Naive thymus-derived CD8-positive, alpha-beta T cell (primary cell): ENCODE measurements at places on chromosomes 2 and 18.

DNA sequence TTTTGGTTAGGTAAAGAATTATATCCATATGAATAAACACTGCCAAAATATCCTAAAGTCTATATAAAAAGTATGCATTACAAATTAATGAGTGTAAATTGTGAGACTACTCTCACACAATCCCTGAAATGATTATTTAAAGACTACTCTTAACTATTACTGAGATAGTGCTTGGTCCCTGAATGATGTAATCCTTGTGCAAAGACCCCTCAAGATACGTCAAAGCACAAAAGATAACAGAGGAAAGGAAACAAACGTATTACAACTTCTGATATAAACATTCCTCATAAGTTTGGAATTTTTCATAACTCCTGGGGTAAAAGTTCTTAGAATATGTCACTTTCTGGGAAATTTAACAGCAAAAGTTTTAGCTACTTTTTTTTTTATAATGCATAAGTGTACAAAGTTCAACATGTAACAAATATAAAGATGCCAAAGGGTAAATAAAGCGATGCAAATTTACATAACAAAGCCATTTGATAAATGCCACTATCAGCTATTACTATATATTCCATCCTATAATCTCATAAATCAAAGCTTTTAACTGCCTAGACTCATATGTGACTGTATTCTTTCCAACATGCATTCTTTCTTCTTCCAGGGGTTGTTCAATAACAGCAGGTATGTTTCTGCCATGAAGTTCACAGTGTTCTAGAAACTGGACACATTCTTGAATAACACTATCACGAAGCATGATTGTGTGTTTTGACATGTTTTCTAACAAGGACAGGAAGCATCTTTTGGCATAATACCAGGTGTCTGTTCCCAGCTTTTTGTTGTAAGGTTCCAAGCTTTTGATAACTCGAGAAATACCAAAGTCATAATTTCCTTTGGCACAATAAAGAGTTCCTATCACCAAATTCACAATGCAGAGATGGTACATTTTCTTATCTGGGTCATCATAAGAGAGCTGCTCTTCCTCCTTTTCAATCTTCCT is 158.0 kb downstream of the AGPS start:
- H3K36me3 ChIP-seq, result peaks cover 12% of the 10 kb centered on the region
- H3K4me3 ChIP-seq, result peak overlapping the region; percentile 10
- no peak for DNase-seq
- no peak overlapping the region for H3K27ac ChIP-seq
- no peaks in the 10 kb centered on the region for H3K27me3 ChIP-seq
- peaks cover 6% of the 10 kb centered on the region for H3K4me1 ChIP-seq

GRCh38 chr2:133072837-133073694 is 403.1 kb upstream of the LYPD1 start:
- H3K27me3 ChIP-seq, result peaks cover 2% of the 10 kb centered on the region
- H3K4me1 ChIP-seq, result no peaks in the 10 kb centered on the region
- no peak for DNase-seq
- no peaks in the 10 kb centered on the region for H3K36me3 ChIP-seq
- no peak overlapping the region for H3K4me3 ChIP-seq
- H3K27ac ChIP-seq, result no peak overlapping the region

DNA sequence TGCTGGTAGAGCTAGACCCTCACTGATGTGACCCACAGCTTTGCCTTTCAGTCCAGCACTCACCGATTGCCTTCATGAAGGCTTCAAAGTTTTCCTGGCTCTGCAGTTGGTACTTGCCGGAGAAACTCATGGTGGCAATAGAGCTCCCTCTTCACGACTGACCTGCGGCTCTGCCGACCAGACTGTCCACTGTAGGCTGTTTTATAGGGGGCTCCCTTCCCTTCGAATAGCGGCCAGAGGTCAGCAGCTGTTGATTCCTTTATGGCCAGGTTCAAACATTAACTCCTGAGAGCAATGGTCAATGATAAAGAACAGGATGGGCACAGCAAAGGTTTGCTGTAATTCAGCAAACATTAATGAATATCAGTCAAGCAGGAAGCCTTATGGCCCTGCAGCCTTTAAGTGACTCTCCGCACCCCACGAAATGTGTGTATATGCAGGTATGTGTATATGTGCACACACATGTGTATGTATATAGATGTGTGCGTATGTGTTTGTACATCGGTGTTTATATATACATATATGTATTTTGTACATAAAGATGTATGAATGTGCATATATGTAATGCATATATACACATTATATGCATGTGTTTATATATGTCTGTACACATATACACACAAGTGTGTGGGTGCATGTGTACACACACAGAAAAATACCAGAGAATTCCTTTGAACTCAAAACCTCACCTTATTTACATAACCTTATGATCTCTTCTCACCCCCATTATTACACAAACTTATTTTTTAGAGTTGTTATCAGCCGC is at the start of gene FABP1:
TSS of gene FABP1 (minus strand) at position 175 of the 766 bp plus-strand sequence. CDS start at position 130, 45 bp downstream.
- no peaks in the 10 kb centered on the region for H3K36me3 ChIP-seq
- no peak within 1 kb of the TSS for H3K27ac ChIP-seq
- peaks cover 11% of the 10 kb centered on the region for H3K27me3 ChIP-seq
- DNase-seq, result no peak

DNA sequence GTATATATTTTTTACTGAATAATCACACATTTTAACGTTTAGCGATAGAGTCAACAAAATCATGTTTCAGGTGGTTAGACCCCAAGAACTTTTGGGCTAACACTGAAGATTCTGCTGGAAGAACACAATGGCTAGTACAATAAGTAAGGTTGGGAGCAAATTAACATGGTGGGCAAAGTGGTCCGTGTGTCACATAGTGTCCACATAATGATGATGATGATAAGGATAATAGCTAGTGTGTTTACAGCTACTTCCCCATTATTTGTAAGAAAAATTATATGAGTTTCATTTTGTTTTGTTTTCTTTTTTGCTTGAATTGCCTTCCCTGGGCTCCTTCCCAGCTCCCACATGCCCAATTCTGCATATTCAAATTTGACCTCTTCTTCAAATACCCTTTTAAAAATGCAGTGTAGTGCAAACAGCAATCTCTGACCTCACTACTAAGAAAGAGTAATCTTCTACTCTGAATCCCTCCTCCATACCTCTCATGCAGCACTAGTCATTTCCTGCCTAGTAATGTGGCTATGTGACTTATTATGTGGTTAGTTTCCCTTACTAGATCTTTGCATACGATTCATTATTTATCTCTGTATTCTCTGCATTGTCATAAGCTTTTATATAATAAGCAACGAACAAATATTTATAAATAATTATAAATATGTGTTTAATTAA is 16.9 kb upstream of the VPS54 start:
- H3K27me3 ChIP-seq, result no peaks in the 10 kb centered on the region
- peak overlapping the region; percentile 53 for H3K27ac ChIP-seq
- DNase-seq, result peak; percentile 7

- no peaks in the 10 kb centered on the region for H3K27me3 ChIP-seq
- peak overlapping the region; percentile 2 for H3K27ac ChIP-seq
- DNase-seq, result no peak
- no peaks in the 10 kb centered on the region for H3K36me3 ChIP-seq
Measured at GRCh38 chr2:30287857-30288513, 56.7 kb downstream of the LBH start.

DNA sequence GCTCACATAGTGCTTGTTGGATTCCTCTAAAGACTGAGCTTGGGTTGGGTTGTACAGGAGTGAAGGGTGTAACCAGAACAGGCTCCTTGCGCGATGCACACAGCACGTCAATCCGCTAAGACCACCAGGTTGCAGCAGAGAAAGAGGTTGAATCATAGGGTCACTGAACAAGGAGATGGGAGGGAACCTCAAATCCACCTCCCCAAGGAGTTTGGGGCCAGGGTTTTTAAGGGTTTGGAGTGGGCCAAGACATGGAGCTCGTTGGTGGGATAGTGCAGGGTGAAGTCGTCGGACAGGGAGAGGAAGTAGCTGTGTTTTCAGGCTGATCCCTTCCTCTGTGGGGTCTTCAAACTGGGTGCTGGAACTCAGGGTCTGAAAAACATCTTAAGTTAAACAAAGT is 20.8 kb upstream of the MTCL1 start:
- no peaks in the 10 kb centered on the region for H3K27me3 ChIP-seq
- no peaks in the 10 kb centered on the region for H3K36me3 ChIP-seq
- no peak for DNase-seq
- H3K4me3 ChIP-seq, result no peak overlapping the region
- H3K4me1 ChIP-seq, result no peaks in the 10 kb centered on the region

GRCh38 chr2:215460682-215461382 is 25.0 kb upstream of the FN1 start:
- H3K4me1 ChIP-seq, result no peaks in the 10 kb centered on the region
- DNase-seq, result no peak
- H3K36me3 ChIP-seq, result no peaks in the 10 kb centered on the region
- H3K27me3 ChIP-seq, result peaks cover 5% of the 10 kb centered on the region

- H3K4me3 ChIP-seq, result no peak overlapping the region
- H3K27ac ChIP-seq, result no peak overlapping the region
- H3K36me3 ChIP-seq, result no peaks in the 10 kb centered on the region
Measured at GRCh38 chr2:46667945-46668344, 188.6 kb downstream of the TMEM247 start.

DNA sequence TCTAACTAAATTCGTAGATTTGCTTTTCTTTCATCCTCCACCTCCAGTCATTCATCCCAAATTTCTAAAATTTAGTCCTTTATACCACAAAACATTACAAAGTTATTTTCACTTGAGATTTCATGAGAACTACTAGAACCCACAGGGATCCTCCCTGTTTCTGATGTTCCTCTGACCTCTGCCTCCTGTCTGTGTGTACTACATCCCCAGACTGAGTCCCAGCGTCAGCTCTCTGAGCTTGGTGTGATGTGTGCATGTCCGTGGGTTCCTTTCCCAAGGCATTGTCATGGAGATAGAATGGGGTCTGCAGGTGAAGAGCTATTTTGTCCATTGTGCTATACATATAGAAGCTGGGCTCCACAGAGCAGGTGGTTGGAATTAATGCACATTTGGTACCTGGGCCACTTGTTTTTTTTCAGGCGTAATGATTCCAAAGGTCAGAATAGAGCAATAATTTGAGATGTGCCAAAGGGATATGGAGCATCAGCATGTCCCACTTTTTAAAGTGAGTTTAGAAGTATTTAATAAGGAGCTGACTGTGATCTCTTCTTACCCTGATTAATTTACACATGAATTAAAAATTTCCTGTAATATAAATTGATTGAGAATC is 151.2 kb upstream of the BOD1L2 start:
- H3K36me3 ChIP-seq, result peaks cover 7% of the 10 kb centered on the region
- peaks cover 8% of the 10 kb centered on the region for H3K4me1 ChIP-seq
- DNase-seq, result no peak
- H3K27me3 ChIP-seq, result no peaks in the 10 kb centered on the region
- no peak overlapping the region for H3K27ac ChIP-seq

DNA sequence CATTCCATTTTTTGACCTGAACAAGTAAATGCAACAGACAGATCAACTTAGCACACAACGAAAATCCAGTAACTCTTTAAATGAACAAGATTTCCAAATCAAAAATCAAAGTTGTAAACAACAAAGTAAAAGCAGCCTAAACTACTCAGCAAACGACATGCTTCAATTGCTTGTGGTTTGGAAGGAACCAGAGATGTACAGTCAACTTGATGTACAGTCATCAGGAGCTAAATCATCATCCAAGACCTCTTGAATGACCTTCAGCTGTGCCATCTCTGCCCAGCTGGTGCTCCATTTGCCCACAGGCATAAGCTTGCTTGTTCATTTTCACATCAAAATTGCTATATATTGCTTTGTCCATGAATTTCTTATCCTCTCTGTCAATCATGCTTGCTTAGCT is 109.8 kb downstream of the UPP2 start:
- no peak for DNase-seq
- no peaks in the 10 kb centered on the region for H3K36me3 ChIP-seq
- no peak overlapping the region for H3K4me3 ChIP-seq
- no peaks in the 10 kb centered on the region for H3K27me3 ChIP-seq
- H3K27ac ChIP-seq, result no peak overlapping the region
- H3K4me1 ChIP-seq, result peaks cover 9% of the 10 kb centered on the region
